Upper lobe of left lung (tissue), 6 donors: ENCODE measurements at places on chromosomes 12 and 14. TPM values are rescaled to one million over a fixed set of nuclear protein-coding genes. Genes with fewer than 3 reads are reported as not detected.
A peak's percentile ranks its signal among the peaks of the same experiment; 100 is the strongest.

GRCh38 chr12:95237315-95237714 lies 19.7 kb downstream of the VEZT start:
- no peaks in the 10 kb centered on the region for H3K27me3 ChIP-seq
- H3K4me1 ChIP-seq: no peaks in the 10 kb centered on the region
- H3K4me3 ChIP-seq: no peak overlapping the region
- peaks cover 2% of the 10 kb centered on the region for H3K36me3 ChIP-seq
- no peak for DNase-seq

- H3K36me3 ChIP-seq: no peaks in the 10 kb centered on the region
- peak overlapping the region; percentile 36 for H3K27ac ChIP-seq
- peaks cover 14% of the 10 kb centered on the region for H3K4me1 ChIP-seq
- no peaks in the 10 kb centered on the region for H3K27me3 ChIP-seq
Measured at GRCh38 chr14:31950764-31951637, 126.1 kb upstream of the ARHGAP5 start.

- H3K4me3 ChIP-seq: no peak overlapping the region
- no peaks in the 10 kb centered on the region for H3K27me3 ChIP-seq
- no peak for DNase-seq
- no peaks in the 10 kb centered on the region for H3K4me1 ChIP-seq
- no peaks in the 10 kb centered on the region for H3K36me3 ChIP-seq
Measured at GRCh38 chr14:72380456-72380855, 448.2 kb downstream of the RGS6 start.

- H3K4me3 ChIP-seq: no peak overlapping the region
- no peaks in the 10 kb centered on the region for H3K4me1 ChIP-seq
- no peak for DNase-seq
- H3K27ac ChIP-seq: no peak overlapping the region
Measured at GRCh38 chr14:98175881-98176280, 1096.1 kb downstream of the BCL11B start.

DNA sequence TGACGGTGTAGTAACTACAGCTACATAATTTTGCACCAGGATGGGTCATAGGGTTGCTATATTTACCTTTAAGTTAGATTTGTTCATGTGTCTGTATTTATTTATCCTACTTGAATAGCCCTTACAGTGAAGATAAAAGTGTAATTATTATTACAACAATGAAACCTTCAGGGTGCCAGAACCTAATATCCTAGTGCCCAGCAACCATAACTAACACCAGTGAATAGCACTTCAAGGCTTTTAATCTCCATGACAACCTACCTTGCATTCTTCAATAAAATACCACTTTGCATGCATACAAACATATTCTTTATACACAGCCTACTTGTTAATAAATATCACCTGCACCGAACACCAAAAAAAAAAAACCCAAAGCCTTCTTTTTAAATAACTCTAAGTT lies 58.7 kb upstream of the G2E3 start:
- H3K27me3 ChIP-seq: no peaks in the 10 kb centered on the region
- no peak for DNase-seq
- no peak overlapping the region for H3K4me3 ChIP-seq
- no peaks in the 10 kb centered on the region for H3K36me3 ChIP-seq
- H3K27ac ChIP-seq: no peak overlapping the region

DNA sequence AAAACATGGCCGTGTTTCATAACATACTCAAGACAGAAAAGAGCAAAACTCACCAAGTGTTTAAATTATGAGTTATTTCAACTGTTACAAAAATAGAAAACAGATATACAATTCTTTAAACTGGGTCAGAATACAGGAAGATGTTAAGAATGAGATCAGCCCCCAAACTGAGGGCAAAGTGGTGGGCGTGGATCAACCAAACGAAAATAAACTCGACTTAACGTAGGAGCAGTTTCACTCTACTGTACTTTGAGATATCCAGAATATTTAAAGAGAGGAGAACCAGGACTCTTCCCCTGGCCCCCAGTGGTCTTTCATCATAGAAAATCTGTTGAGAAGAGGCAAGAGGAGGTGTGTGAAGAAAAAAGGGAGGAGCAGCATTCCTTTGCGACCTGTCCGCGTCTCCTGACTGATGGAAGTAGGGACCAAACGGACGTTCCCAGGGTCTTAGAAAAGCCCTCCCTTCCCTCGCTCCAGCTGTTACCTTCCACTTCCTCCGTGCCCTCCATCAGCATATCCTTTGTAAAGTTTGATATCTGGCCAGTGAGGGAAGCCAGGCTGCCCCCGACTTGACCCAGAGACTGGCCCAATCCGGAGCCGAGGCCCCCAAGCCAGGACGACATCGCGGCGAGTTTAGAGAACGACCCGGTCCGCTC lies 668 bp downstream of the TRIP11 start:
- DNase-seq: peak; percentile 61
- peak overlapping the region; percentile 79 for H3K4me3 ChIP-seq
- H3K27ac ChIP-seq: peak overlapping the region; percentile 96
- no peaks in the 10 kb centered on the region for H3K27me3 ChIP-seq

The TEAD4 gene
- 52.0 TPM for total RNA-seq

The RNASE8 gene
- not detected for total RNA-seq

GRCh38 chr14:96088074-96088473 lies 48.9 kb downstream of the C14orf132 start:
- H3K27me3 ChIP-seq: no peaks in the 10 kb centered on the region
- no peak overlapping the region for H3K4me3 ChIP-seq
- DNase-seq: no peak
- H3K36me3 ChIP-seq: no peaks in the 10 kb centered on the region
- H3K4me1 ChIP-seq: no peaks in the 10 kb centered on the region

DNA sequence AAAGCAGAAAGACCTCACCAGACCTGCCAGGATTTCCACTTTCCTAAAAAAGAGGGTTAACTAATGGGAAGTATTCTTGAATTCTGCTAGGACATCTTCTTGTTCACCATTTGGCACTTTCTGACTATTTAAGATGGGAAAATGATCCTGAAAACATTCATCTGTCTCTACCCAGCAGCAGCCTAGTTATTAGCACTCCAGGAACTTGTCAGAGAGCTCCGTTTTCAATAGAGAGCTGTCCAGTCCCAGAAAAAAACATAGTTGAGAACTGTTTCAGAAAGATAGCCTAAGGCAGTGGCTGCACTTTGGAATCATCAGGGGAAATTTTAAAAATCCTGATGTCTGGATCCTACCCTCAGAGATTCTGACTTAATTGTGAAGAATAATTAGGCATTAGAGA lies 22.1 kb upstream of the CEP83 start:
- no peak for DNase-seq
- no peaks in the 10 kb centered on the region for H3K27me3 ChIP-seq
- H3K27ac ChIP-seq: no peak overlapping the region
- H3K4me3 ChIP-seq: no peak overlapping the region

DNA sequence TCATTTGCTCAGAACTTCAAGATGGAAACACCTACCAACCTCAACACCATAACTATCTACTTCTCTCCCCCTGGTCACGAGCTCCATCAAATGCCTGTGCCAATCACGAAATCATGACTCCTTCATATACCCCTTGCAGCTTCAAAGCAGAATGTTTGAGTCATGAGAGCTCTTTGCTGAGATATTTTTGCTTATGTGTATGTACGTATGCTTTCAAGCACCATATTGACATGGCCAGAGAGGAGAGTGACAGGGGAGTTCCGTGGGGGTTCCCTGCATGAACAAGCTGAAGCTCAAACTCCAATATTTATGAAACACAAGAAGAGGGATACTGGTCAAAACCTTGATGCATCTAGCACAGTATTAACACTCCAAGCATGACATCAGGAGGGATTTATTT lies 374.4 kb downstream of the DPF3 start:
- H3K36me3 ChIP-seq: no peaks in the 10 kb centered on the region
- no peak overlapping the region for H3K4me3 ChIP-seq
- no peak for DNase-seq

DNA sequence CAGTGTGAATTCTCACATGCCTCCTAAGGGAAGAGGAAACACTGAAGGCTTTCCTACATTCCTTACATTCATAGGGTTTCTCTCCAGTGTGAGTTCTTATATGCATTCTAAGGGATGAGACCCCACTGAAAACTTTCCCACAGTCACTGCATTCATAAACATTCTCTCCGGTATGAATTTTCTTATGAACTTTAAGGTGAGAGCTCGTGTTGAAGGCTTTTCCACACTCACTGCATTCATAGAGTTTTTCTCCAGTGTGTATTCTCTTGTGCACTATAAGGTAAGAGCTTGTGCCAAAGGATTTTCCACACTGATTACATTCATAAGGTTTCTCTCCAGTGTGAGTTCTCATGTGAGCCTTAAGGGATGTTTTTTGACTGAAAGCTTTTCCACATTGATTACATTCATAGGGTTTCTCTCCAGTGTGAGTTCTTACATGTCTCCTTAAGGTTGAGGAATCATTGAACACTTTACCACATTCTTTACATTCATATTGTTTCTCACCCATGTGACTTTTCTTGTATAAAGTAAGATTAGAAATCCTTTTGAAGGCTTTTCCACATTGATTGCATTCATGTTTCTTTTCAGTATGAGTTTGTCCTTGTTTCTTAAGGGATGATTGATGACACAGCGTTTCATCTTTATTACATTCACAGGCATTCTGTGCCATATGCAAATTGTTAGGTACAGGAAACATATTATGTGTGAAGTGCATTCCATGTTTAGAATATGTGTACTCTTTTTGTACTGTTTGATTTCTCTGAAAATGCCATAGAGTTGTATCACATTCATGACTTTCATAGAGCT lies 9.5 kb downstream of the ZNF891 start:
- no peaks in the 10 kb centered on the region for H3K4me1 ChIP-seq
- H3K4me3 ChIP-seq: no peak overlapping the region
- peaks cover 5% of the 10 kb centered on the region for H3K36me3 ChIP-seq
- no peak for DNase-seq

DNA sequence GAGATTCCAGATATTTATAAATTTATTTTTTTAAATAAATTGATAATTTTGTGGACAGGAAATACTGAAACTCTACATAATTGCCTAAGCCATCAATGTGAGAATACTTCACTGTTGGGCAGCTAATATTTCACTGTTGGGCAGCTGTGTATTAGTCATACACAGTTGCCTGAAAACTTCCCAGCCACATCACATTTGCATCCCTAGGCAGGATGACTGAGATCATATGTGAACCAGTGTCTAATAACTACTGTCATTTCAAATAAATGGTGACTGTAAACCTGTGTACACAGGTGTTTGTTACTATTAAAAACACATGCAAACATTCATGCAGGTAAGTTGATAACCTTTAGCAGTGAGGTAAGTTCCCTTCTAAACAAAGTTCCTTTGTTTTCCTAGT lies 43.9 kb downstream of the TMTC3 start:
- H3K4me1 ChIP-seq: no peaks in the 10 kb centered on the region
- no peak overlapping the region for H3K4me3 ChIP-seq
- no peaks in the 10 kb centered on the region for H3K36me3 ChIP-seq
- H3K27ac ChIP-seq: no peak overlapping the region
- no peak for DNase-seq

DNA sequence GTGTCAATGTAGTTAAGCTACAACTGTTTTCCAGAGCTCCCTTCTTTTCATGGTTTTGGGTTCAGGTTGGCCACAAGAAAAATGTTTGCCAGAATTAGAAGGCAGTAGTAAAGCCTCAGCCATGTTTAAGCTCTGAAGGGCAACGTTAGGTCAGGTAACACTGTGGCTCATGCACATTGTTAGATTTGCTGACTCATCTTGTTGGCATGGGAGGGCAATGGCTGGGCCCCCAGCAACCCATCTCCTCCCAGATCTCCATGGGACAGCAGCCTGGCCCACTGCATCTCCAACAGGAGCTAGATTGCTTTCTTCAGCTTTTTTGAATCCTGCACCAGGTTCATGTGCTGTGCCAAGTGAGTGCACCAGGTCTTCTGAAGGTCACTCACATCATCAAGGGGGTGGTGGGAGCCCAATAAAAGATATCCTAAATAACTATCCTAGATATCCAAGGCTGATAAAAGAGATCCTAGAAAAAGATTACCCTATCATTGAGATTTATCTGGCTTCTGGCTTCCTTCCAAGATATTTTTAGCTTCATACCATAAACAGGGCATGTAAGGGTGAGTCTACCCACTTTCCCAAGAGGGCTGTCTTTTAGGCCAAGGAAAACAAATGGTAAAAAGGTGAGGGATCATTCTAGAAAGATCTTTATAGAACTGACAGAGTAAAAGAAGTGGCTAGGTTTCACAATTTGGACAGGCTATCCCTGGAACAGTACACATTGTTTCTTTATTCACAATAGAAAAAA lies 28.9 kb downstream of the PTGER2 start:
- no peak for DNase-seq
- H3K27ac ChIP-seq: no peak overlapping the region
- H3K4me1 ChIP-seq: no peaks in the 10 kb centered on the region

The KRT77 gene
- total RNA-seq: not detected

DNA sequence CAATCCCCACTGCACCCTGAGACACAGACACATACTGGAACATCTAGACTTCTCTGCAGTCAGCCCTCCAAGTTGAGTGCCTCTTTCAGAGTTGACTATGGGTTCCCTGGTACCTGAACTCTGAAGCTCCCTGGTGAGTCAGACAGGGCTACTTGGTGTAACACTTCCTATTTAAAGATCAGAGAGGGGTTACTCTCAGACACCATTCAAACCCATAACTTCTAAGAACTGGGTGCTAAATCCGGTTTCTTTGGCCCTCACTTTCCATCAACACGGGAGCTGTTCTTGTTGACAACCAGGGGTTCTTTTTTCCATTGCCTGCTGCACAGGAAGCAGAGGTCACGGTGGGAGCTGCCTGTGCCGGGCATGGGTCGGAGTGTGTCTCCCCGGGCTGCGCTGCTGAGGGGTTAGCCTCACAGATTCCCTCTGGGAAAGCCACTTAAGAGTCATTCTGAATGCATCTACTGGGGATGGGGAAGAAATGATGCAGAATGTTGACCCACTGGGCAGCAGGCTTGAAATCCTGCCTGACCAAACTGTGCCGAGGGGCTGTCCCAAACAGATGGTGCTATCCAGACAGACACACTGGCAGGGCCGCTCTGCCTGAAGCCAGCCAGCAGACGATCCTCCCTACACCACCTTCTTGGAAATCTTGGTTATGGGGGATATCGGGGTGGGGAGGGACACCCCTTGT lies 74.1 kb downstream of the PITPNM2 start:
- H3K27me3 ChIP-seq: no peaks in the 10 kb centered on the region
- H3K27ac ChIP-seq: no peak overlapping the region
- DNase-seq: peak; percentile 38
- no peak overlapping the region for H3K4me3 ChIP-seq
- no peaks in the 10 kb centered on the region for H3K36me3 ChIP-seq

DNA sequence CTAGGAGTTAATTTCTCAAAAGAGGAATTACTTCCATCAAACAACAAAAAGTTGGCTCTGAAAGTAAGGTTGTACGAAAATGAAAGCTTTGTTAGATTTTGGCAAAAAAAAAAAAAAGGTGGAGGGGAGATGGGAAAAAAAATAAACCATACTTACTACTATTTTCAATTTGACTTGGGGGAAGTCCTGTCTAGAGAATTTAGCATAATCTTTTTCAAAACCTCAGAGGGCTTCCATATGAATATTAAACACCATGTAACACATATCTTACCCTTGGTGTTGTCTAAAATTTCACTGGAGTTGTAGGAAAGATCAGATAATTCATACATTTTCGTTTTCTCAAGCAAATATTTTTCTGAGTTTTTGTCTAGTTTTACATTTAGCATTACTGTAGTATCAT lies 17.5 kb downstream of the GRIP1 start:
- no peaks in the 10 kb centered on the region for H3K4me1 ChIP-seq
- no peak overlapping the region for H3K27ac ChIP-seq
- no peaks in the 10 kb centered on the region for H3K36me3 ChIP-seq
- H3K4me3 ChIP-seq: no peak overlapping the region
- no peak for DNase-seq
